ENCODE measurements at places on chromosomes 16 and 17.
A peak's percentile ranks its signal among the peaks of the same experiment; 100 is the strongest.

DNA sequence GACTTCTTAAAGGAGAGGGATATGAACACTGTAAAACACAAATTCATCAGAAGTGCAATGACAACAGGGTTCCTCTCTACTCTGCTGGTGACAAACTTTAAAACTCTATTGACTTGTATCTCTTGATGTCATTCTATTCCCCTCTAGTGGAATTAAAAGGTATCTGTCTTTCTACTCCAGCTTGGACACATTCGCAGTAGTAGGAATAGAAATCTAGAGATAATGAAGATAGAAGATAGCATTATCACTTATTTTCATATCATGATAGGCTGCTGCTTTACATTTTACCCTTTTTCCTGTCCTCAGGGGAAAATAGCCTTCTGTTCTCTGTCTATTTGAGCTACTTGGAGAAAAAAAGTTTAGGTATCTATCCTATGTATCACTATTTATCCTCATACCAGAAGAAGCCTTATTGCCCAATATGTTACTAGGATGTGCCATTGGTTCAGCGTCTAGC lies 209.6 kb upstream of the CACNG5 start:
- DNase-seq, result no peak

DNA sequence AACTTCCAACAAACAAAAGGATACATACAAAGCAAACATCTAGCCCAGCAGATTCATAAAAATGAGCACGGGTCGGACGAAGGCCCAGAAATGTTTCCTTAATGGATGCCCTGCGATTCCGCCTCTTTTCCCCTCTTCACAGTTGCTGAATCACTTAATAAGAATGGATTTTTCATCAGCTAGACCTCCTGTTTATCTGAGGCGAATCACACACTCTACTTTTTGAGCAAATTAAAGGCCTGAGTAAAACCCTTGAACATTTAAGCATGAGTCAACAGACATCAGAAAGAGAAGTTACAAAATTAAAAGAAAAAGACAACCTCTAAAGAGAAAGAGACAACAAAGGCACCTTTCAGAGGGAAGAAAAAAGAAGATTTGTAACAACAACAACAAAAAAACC lies 44.7 kb downstream of the HS3ST3A1 start:
- no peak for DNase-seq

DNA sequence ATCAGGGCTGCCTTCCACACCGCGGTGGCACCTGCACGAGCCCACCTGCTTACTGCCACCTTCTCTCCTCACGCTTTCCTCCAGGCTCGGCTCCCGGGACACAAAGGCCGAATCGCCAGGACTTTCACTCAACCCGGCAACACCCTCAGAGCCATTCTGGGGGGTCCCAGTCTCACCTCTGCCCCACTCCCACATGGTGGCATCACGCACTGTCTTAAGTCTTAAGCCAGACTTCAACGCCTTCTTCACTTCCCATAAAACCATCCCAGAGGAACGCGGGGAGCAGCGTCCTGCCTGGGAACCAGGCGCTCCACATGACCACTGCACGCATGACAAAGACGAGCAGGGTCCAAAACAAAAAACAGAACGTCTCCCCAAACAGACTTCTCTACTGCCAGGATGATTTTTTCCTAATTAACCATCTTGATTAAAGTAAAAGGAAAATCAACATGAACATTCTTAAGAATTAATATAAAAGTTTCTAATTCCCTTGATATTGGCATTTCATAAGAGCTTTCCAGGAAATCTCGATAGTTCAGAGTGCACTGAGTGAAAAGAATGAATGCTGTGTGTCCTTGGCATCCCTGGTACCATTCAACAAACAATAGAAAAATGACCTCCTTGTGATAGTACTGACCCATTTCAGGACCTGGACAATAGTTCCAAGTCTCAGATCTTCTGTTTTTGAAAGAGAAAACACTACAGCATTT lies 2.6 kb downstream of the CANT1 start:
- no peak for DNase-seq

GRCh38 chr17:1365445-1366039 lies 34.5 kb downstream of the YWHAE start:
- DNase-seq, result peak; percentile 36

- DNase-seq, result no peak
Measured at GRCh38 chr17:35368081-35368830, 5.2 kb downstream of the SLFN11 start.

- DNase-seq, result no peak
Measured at GRCh38 chr16:11151885-11152629, 103.9 kb downstream of the SOCS1 start.

- no peak for DNase-seq
Measured at GRCh38 chr17:6670999-6671398, 19.4 kb downstream of the C17orf100 start.

- no peak for DNase-seq
Measured at GRCh38 chr17:27535975-27536374, 79.7 kb downstream of the KSR1 start.

GRCh38 chr16:89241187-89242007 lies 23.9 kb downstream of the ZNF778 start:
- peak; percentile 70 for DNase-seq

- no peak for DNase-seq
Measured at GRCh38 chr16:7638306-7638705, 305.7 kb downstream of the RBFOX1 start.

GRCh38 chr17:68468334-68468733 lies 11.0 kb upstream of the WIPI1 start:
- no peak for DNase-seq

GRCh38 chr16:35574454-35575431 lies 2115.3 kb downstream of the TP53TG3F start:
- no peak for DNase-seq

- no peak for DNase-seq
Measured at GRCh38 chr17:49516180-49516579, 21.1 kb downstream of the NGFR start.

- DNase-seq, result no peak
Measured at GRCh38 chr17:73705594-73705993, 61.3 kb upstream of the SDK2 start.

DNA sequence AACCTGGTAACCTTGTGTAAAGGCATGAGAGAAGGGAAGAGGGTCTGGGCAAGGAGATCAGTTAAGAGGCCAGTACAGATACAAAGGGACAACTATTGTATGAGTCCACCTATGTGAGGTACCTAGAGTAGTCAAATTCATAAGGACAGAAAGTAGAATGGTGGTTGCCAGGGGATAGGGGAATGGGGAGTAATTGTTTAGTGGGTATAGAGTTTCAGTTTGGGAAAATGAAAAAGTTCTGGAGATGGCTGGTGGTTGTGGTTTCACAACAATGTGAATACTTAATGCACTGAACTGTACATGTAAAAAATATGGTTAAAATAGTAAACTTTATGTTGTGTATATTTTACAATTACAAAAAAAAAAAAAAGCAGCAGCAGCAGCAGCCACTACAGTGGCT lies 49.4 kb downstream of the SNTB2 start:
- DNase-seq, result no peak

DNA sequence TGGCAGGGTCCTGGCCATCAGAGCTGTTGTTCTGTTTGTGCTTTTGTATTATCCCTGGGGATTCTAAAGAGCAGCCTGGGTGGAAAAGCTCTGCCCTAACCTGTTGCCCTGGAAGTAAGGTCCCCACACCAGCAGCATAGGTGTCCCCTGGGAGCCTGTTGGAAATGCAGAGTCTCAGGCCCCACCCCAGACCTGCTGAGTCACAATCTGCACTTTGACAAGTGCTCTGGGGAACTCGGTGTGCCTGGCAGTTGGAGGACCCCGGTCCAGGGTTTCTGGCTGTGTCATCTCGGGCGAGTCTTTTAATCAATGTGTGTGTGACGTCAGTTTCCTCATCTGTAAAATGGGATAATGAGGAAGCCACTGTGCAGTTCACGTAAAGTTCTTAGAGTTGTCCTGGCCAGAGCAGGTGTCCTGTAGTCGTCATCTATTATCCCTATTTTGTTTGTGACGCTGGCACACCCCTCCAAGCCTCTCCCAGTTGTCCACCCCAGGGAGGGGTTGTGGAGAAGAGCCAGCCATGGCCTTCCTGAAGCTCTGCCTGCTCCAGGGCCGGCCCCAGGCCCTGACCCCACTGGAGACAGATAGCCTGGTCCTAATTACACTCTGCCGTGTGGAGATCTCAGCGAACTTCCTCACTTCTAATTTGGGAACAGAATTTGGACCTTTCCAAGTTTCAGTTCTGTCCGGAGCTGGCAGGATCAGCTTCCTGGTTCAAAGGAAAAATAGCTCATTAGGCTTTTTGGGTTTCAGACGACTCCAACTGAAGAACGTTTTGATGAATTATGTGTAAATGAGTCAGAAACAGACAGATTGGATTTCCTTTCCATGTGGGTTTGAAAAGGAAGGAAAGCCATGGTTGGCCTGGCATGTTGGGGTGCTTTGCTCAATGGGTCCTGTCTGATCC lies 295.7 kb upstream of the FOXF1 start:
- no peak for DNase-seq

DNA sequence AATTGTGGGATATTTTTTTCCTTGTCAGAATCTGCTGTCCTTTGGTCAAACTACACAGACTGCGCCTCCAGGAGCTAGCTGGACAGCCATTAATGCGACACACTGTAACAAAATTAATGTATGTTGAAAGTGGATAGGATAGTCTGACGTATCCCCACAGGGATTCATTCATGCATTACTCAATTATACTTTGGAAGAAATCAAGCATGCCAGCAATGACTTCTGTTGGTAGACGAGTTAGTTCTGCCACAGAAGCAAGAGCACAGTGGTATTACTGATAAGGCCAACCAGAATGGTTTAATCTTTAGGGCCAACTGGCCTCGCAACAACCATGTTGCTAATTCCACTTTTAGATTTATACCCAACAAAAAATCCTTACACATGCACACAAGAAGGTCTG lies 106.4 kb upstream of the TOB1 start:
- no peak for DNase-seq

- DNase-seq, result peak; percentile 13
Measured at GRCh38 chr16:12617401-12617819, 186.3 kb downstream of the CPPED1 start.

DNA sequence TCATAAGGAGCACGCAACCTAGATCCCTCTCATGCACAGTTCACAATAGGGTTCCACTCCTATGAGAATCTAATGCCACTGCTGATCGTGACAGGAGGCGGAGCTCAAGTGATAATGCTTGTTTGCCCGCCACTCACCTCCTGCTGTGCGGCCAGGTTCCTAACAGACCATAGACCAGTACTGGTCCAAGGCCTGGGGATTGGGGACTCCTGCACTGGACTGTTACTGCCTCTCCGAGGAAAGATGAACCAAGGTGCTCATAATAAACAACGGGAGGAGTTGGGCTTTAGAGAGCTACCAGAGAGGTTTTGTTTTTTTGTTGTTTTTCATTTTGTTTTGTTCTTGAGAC lies 58.2 kb downstream of the TK2 start:
- no peak for DNase-seq

Data from activated T-helper 9 cell treated with anti-CD3 and anti-CD28 coated beads, Interleukin-2, amount 50 U/mL, for 16 hours (primary cell).